ENCODE measurements at places on chromosomes 4 and X. TPM values are rescaled to one million over a fixed set of nuclear protein-coding genes. Genes with fewer than 3 reads are reported as not detected.

- DNase-seq, result no peak
Observed at GRCh38 chr4:100681289-100681688, 163.5 kb upstream of the EMCN start.

CNGA1 gene
- total RNA-seq, result 0.41 TPM

XPNPEP2 gene
- total RNA-seq, result 0.72 TPM

- no peak for DNase-seq
Observed at GRCh38 chrX:106862972-106863688, 40.0 kb downstream of the RIPPLY1 start.

TCP11X2 gene
- total RNA-seq, result not detected

FUNDC1 gene
- 9.0 TPM for total RNA-seq

- DNase-seq, result no peak
Observed at GRCh38 chr4:25756503-25756902, 100.9 kb downstream of the SLC34A2 start.

DNA sequence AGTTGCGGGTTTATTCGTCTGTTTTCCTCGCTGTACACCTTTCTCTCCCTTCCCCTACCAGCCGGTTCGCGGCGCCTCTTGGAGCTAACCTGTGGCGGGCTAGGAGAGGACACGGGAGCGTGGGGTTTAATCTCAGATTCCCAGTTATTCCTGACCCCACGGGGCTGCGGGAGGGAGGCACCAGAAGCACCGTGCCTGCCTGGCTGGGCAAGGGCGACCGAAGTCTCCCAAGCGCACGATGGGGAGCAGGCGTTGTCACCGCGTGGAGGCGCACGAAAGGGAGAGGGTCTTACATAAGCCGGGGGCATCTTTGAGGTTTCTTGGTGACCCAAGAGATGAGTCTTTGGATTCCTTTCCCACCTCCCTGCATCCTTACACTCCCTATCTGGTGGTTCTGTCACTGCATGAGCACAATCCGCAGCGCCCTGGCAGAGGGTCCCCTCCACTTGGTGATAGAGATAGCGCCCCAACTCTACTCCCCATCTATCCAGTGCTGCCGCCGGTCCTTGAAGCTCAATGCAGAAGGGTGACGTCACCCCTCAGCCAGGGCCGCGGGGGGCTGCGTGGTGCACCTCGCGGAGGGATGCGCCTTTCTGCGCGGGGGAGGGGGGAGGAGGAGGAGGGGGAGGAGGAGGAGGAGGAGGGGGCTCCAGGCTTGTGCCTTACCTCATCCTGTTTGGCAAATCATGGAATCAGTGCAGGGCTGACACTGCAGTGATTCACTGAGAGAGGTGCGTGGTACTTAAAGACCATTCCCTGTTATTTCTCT, 793 bp downstream of the TSPAN7 start:
- peak; percentile 45 for DNase-seq

GRCh38 chr4:168540503-168541265, 43.8 kb downstream of the PALLD start:
- no peak for DNase-seq

ERAS gene
- not detected for total RNA-seq

- no peak for DNase-seq
Observed at GRCh38 chr4:53925050-53925605, 139.3 kb downstream of the CHIC2 start.

GRCh38 chrX:8743126-8743732, 11.3 kb upstream of the ANOS1 start:
- DNase-seq, result peak; percentile 37

- no peak for DNase-seq
Observed at GRCh38 chrX:13373431-13374187, 53.8 kb upstream of the ATXN3L start.

FAM120C gene
- total RNA-seq, result 9.8 TPM

GRCh38 chrX:13082206-13083065, 38.0 kb upstream of the FAM9C start:
- DNase-seq, result peak; percentile 10

- DNase-seq, result no peak
Observed at GRCh38 chrX:140586951-140587350, 82.1 kb upstream of the SOX3 start.

GYPA gene
- 5.3 TPM for total RNA-seq

- no peak for DNase-seq
Observed at GRCh38 chr4:111266937-111267336, 644.1 kb upstream of the PITX2 start.

Data from tongue (tissue), 3 donors.